ENCODE measurements at places on chromosomes 4 and X. TPM values are rescaled to one million over a fixed set of nuclear protein-coding genes. Genes with fewer than 3 reads are reported as not detected.

The WDR17 gene
- 9.1 TPM for total RNA-seq

DNA sequence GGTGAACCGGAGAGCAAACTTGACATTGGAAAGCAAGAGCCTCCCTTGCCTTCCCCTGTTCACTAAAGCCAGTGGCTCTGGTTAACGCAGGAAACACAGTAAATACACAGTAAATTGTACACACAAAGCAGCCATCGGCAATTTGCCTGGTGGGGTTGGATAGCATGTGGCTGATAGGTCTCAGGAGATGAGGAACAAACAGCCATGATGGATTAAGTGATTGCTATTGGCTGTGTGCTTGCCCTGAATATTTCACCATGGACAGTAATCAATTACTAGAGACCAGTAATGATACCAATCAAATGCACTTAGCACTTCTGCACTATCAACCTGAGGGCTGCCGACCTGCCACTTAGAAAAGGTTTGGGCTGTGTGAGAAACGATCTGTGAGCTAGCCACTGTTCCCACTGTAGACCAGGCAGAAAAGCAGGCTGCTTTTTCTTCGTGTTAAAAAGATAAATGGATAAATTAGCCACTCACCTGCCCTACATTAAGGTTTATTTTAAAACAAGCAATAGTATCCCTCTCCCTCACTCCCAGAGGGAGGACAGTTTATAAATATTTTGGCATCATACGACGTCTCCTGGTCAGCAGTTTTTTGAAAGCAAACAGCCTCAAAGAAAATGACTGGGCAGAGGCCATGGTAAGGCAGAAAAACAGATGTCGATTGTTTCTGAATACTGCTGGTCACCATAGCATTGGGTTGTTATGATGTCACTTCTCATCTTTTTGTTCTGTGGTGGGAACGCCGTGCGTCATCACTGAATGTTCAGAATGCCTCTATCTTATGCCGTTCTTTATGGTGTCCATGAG, 167.1 kb downstream of the MAML3 start:
- DNase-seq, result no peak

DNA sequence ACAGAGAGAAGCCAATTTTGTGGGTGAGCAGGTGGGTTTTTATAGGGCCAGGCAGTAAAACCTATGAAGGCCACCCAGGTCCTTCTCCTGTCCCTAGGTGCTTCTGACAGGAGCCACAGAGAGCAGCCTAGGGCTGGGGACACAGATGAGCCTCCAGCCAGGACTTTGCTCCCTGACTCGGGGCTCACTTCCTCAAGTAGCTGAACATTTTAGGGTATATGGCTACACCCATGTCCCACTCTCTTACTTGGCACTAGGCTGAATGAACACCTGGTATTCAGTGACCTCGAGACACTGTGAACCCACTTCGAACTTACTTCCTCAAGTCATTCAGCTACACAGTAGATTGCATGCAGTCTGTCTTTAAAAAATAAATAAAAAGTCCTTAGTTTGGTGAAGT, 217.3 kb downstream of the MID1IP1 start:
- DNase-seq, result no peak

The ZC4H2 gene
- total RNA-seq, result 5.6 TPM

The FAM184B gene
- 0.02 TPM for total RNA-seq

DNA sequence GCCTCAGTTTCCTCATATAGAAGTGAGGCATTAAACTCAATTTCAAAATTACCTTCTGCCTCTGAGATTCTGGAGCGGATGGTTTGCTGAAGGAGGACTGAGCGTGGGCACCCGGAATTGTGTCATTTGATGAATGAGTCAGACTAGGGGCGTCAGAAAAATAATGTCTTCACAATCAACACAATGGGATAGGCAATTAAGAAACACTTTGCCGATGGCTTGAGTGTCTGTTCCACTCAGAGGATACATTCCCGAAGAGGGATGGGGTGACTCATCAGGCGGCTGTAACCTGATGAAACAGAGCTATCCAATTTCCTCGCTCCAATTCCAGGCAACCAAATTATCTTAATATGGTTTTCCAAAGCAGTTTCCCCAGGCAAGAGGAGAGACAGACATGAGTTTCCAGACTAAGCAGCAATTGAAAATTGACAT, 1.2 kb upstream of the CHRNA9 start:
- DNase-seq, result peak; percentile 75

The NDST4 gene
- 0.06 TPM for total RNA-seq

The FAM9B gene
- total RNA-seq, result not detected

The DAPP1 gene
- total RNA-seq, result not detected

- DNase-seq, result no peak
Measured at GRCh38 chrX:42975906-42976305, 197.9 kb upstream of the PPP1R2C start.

DNA sequence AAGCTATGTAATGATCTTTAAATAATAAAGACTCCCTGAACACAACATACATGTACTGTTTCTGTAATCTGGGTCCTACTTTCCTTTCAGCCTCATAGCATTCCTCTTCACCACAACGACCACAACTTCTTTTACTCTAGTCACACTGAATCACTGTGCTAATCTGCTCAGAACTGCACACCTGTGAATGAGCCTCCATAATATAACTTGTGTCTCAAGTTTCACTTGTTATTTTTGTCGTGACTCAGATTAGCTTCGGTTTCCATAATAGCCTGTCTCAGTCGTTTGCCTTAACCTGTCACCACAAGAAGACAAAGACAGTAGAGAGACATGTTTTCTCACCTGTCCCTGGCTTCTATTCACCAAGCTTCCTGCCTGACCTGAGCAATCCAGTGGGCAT, 61.8 kb downstream of the MAGED1 start:
- DNase-seq, result no peak

- DNase-seq, result no peak
Measured at GRCh38 chr4:91114386-91114785, 987.2 kb downstream of the CCSER1 start.

DNA sequence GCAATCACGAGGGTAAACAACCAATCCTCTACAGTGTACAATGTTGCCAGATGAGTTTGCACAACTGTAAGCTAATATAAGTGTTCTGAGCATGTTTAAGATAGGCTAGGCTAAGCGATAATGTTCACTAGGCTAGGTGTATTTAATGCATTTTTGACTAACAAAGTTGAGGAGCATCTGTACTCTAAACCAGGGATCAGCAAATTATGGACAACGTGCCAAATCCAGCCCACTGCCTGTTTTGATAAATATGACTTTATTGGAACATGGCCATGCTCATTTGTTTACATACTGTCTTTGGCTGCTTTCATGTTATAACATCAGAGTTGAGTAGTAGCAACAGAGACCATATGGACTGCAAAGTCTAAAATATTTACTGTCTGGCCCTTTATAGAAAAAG, 46.3 kb upstream of the ARHGEF6 start:
- DNase-seq, result no peak

- no peak for DNase-seq
Measured at GRCh38 chr4:24279911-24280375, 304.4 kb downstream of the DHX15 start.

DNA sequence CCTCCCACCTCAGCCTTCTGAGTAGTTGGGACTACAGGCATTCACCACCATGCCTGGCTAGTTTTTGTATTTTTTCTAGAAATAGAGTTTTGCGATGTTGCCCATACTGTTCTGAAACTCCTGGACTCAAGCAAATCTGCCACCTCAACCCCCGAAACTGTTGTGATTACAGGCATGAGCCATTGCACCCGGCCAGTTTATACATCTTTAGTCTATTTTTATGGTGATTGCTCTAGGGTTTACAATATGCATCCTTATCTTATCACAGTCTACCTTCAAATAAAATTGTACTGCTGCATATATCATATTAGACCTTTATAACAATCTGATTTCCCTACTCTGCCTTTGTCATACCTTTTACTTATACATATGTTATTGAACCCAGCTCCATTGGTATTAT, 56.9 kb downstream of the SOWAHB start:
- no peak for DNase-seq
